Head of caudate nucleus (tissue), 42 donors: ENCODE measurements at places on chromosomes 6 and 20.

- no peak for DNase-seq
These were observed 252.2 kb downstream of the ADGB start for GRCh38 chr6:146850981-146851380.

DNA sequence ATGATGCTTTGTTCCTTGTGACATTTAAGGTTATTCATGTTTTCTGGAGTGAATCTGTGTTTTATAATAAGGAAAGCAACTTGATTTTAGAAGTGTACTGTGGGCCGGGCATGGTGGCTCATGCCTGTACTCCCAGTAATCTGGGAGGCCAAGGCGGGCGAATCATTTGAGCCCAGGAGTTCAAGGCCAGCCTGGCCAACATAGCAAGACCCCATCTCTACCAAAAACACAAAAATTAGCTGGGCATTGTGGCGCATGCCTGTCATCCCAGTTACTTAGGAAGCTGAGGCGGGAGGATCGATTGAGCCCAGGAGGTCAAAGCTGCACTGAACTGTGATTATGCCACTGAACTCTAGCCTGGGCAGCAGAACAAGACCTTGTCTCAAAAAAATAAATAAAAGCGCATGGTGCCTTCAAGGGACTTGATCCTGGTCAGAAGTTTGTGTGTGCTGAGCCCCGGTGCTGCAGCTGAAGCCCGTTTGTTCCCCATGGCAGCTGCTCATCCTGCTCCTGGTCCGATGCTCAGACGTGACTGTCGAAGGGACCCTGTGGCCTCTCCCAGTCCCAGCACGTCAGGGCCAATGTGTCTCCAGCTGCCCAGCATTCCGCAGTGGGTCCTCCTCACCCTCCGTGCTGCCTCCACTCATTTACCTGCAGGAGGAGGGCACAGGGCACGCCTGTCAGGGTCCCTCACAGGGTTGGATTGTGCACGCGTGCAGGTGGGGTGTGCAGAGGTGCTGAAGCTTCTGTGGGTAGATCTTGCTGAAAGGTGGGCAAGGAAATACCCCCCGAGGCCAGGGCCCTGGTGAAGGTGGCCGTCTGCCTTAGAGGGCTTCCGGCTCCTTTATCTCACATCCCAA is 18.3 kb downstream of the ENTPD6 start:
- DNase-seq: no peak

GRCh38 chr20:10488534-10488933 is 53.4 kb downstream of the SLX4IP start:
- no peak for DNase-seq

DNA sequence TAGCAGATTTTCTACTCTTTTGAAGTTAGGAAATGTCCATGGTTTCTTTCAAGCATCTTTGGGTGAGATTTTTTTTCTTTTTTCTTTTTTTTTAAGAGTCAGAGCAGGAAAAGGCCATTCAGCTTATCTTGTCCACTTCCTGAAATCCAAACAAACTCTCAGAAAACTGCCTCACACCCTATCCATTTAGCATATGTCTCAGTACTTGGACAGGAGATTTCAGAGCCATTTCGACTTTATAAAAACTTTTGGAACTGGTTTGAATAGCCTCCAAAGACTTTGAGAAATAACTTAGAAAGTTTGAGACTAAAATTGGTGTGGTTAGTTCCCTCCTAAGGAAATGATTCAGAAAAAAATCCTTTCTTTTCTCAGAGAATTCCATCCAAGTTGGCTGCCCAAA is 125.1 kb downstream of the MYLK4 start:
- no peak for DNase-seq

- DNase-seq: no peak
These were observed 178.1 kb upstream of the MOCS1 start for GRCh38 chr6:40112350-40112749.

DNA sequence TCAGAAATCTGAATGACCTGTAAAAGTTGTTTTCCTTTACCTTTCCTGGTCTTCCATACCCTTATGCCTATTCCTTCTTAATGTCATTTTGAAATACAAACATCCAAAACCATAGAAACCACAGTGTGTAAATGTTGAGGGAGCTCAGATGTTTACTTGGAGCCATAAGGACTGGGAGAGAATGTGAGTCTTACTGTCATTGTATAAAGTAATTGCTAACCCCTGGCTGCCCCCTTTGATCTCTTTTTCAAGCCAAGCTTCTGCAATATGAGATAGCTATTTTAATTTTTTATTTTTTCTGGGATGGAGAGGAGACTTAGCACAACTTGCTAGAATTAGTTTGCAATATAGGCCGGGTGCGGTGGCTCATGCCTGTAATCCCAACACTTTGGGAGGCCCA is 124.4 kb upstream of the AKIRIN2 start:
- DNase-seq: no peak

DNA sequence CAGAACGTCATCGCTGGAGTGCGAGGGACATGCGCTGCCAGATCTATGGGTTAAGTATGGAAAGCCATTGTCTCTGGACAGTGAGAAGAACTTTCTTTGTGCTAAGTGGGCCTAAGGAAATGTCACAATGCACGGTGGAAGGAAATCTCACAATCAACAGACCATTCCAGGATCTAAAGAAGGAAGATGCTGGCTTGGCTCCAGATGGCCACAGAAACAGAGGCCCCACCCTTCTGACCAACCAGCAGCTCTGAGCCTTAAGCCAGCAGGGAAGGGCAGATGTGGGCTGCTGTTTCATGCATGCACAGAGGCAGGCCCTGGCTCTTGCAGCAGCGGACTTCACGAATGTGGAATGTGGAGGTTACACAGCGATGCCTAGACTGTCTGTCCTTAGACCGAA is 156.3 kb downstream of the SOBP start:
- DNase-seq: no peak

- no peak for DNase-seq
These were observed 30.1 kb downstream of the POU3F2 start for GRCh38 chr6:98864497-98864896.

- DNase-seq: no peak
These were observed 2.8 kb upstream of the FOXC1 start for GRCh38 chr6:1606780-1607515.

GRCh38 chr20:64056889-64057627 is 5.9 kb upstream of the TCEA2 start:
- no peak for DNase-seq

DNA sequence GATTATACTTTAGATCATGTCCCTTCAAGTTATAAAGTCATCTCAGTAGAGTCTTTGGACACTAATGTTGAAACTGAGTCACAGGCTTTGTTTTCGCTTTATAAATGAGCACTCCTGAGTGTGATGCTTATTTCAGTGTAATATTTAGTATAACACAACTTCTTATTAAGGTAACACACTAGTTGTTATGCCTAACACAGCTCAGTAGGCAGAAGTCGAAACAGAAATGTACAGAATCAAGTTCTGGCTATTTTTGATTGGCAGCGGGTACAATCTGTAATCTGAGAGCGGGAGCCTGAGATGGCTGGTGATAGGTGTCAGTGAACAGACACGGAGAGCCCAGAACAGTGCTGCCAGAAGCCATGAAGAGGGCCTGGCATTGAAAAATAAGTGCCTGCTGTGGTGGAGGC is 11.4 kb downstream of the HECA start:
- no peak for DNase-seq

GRCh38 chr6:117637770-117638169 is 35.5 kb upstream of the GOPC start:
- no peak for DNase-seq

DNA sequence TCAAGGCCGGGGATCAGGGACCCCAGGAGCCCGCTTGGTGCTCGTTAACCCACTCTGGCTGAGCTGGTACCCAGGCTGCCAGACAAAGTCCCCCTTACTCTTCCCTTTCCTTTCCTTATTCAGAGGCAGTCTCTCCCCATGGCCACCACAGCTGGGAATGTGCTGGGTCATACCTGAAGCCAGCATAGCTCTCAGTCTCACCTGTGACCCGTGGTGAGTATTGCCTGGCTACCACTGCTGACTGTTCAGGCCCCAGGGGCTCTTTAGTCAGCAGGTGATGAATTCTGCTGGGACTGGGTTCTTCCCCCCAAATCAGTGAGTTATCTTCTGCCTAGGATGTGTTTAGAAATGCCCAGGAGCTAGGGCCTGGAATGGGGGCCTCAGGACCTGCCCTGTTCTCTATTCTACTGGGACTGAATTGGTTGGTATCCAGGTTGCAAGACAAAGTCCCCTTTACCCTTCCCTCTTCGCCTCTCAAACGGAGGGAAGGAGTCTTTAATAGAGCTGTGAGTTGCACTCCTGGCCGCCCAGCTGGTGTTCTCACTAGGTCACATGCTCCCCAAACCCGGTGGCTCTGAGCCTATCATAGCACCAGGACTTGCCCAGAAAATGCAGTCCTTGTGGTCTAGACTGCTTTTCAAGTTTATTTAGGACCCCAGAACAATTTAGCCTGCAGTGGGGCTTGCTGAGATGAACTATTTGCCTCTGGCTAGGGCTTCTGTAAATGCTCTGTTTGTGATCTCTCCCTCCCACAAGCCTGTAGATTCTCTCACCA is 64.6 kb downstream of the MYO6 start:
- DNase-seq: no peak

GRCh38 chr6:166413491-166413951 is 30.8 kb upstream of the MPC1 start:
- no peak for DNase-seq

- no peak for DNase-seq
These were observed 379.9 kb downstream of the PLCB1 start for GRCh38 chr20:8512003-8512402.

DNA sequence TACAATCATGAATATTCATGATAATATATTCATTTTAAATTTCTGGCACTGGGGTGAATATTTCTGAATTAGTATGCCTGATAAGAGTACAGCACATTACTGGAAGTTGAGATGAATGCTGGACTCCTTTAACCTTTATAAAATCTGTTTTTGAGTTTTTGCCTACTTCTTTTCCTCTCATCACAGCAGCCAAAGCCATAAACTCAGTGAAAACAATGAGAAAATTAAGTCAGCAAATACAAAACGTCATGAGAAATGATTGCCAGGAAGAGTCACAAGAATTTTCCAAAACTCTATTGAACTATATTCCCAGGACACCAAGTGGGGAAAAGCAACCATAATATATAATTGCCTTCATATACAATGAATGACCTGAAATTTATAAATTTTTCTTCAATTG is 837.6 kb downstream of the TBC1D32 start:
- no peak for DNase-seq

DNA sequence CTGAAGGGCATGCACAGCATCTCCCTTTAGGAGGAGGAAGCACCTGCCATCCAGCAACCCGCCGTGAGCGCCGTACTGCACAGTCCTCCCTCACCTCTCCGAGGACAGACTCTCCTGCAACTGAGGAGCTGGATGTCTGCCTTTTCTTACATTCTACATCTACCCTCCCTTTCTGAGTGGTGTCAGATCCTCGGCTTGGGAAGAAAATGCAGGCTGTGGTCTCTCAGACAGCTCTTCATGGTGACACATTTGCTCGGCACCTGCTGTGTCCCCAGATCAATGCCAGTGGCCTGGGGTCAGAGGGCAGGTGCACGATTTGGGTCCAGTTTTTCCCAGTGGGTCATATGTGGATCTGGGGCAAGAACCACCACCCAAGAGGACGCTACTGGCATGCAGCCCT is 40.1 kb upstream of the BHLHE23 start:
- DNase-seq: no peak
